ENCODE measurements at places on chromosomes 4 and X. TPM values are rescaled to one million over a fixed set of nuclear protein-coding genes. Genes with fewer than 3 reads are reported as not detected.

SLC7A11 gene
- total RNA-seq = 18.7 TPM

RAB40AL gene
- 0.68 TPM for total RNA-seq

MAGEB1 gene
- not detected for total RNA-seq

ITIH6 gene
- 0.05 TPM for total RNA-seq

NAP1L2 gene
- 7.2 TPM for total RNA-seq

OPN1LW gene
- total RNA-seq = not detected

IL21 gene
- total RNA-seq = not detected

RAB33B gene
- 6.5 TPM for total RNA-seq

MBNL3 gene
- 21.8 TPM for total RNA-seq

All from neural crest cell (in vitro differentiated cells).